Inflammatory macrophage (primary cell): ENCODE measurements at places on chromosomes 6 and 20.

DNA sequence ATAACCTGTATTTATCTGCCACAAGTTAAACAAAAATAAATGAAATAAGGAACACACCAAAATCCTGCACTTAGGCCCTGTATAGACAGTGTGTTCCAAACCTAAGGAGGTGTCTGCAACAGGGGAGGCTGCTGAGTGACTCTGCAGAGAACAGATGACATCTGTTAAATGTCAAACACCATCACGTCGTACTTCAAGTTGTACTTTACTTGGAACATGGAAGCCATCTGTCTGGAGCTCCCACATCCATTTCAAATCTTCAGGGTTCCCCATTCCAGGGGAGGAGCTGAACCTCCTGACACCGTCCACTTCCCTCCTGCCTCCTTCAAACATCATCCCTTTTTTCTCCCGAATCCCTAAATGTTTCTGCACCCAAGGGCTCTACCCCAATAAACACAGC is 1.8 kb upstream of the MAP7 start:
- DNase-seq: no peak

DNA sequence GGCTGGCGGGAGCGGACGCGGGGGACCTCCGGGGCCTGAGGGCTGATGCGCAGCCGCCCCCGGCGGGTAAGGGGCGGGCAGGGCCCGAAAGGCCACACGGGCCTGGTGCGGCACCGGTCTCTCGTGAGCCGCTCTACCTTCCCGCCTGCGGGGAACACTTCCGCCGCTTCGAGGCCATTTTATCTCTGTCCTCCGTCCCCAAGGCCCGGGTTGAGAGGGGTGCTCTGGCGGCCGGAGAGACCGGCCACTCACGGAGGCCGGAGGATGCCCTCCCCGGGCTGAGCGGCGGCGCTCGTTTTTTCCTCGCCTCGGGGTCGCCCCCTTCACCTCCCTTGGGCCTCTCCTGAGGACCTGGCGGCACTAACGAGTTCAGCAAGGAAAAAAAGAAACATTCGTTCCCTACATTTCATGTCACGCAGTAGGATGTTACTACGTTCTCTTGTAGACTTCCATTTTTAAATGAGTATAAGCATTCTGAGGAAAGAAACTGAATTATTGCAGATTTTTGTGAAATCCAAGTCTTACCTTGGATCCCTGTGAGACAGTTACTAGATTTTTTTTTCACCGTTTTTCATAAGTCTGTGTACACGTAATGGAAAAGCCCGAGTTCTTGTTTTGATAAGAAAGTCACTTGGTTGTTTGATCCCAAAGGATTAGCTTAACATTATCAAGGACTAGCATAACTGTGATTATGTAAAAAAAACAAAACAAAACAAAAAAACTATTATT is 575 bp downstream of the WTAP start:
- DNase-seq: peak; percentile 44

GRCh38 chr20:51442602-51443001 is 99.9 kb downstream of the NFATC2 start:
- DNase-seq: no peak

DNA sequence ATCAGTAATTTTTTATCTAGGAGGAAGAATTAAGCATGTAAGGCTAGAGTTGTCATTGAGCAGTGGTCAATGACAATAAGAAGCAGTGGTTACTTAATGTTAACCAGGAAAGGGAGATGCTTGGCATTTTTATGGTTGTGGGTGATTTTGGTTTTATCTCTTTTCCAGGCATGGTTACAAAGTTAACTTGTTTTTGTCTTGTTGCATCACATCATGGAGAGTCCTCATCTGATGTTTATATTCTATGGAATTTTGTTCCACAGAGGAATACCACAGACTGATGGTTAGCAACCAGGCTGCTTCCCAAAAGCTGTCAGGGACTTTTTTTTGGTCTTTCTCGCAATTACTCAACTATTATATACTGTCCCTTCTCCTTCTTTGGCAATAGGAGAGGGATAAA is 32.7 kb downstream of the OPRM1 start:
- DNase-seq: no peak

DNA sequence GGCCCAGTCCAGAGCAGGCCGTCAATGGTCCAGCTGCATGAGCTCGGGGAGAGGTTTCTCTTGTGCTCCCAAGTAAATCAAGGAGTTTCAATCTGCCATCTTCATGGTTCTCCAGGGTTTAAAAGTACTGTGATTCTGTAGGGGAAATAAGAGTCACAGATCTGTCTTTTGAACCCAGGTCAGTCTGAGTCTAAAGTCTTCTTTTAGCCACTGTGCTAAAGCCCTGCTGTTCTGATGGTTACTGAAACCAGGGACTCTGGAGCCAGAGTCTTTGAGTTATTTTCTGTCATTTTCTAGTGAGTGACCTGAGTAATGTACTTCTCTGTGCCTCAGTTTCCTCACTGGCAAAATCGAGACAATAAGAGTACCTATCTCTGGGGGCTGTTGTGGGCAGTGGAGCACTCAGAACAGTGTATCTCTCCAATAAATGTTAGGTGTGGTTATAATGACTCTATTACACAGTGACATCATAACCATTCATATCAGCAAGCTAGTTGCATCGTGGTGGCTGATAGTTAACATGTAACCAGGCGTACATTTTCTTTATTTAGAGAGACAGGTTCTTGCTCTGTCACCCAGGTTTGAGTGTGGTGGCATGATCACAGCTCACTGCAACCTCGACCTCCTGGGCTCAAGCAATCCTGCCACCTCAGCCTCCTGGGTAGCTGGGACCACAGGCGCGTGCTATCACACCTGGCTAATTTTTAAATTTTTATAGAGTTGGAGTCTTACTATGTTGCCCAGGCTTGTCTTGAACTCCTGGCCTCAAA is 74.6 kb upstream of the KCNG1 start:
- no peak for DNase-seq

- no peak for DNase-seq
Observed at GRCh38 chr20:934186-934840, 18.2 kb upstream of the ANGPT4 start.

DNA sequence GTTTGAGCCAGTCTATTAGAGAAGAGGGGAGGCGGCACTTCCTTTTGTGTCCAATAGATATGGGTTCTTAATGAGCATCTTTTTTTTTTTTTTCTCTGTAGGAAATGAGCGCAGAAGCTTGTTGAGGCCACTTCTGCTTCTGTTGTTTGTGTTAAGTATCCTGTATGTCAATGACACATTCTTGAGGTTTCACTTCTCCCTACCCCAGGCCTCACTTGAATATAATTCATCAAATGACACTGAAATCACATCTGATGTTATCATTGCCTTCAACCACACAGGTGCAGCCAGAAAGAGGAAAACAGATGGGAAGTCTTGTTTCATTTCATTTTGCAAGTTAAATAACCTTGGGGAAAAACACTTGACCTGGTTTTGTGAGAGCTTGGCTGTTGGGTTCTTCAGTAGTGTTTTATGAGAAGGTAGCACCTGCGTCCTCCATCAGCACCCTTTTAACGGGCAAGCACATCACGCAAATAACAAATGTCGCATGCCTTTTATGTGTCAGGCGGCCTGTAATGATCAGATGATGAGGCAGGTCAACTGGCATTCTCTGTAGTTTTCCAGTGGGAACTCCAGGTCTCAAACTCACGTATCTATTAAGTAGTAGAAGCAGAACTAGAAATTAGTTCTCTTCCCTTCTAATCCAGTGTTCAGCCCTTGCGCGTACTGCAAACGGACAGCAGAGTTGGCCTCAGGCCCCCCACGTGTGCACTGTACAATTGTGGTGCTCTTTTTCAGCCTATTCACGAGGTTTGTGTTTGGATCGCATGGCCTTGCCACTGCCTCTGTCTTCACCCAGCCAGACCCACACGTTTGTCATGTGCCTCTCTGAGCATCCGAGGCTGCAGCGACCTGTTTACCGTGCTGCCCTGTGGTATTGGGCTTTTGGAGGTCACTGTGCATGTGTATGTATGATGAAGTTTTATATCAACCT is 23.5 kb downstream of the PLEKHG1 start:
- DNase-seq: peak; percentile 67

DNA sequence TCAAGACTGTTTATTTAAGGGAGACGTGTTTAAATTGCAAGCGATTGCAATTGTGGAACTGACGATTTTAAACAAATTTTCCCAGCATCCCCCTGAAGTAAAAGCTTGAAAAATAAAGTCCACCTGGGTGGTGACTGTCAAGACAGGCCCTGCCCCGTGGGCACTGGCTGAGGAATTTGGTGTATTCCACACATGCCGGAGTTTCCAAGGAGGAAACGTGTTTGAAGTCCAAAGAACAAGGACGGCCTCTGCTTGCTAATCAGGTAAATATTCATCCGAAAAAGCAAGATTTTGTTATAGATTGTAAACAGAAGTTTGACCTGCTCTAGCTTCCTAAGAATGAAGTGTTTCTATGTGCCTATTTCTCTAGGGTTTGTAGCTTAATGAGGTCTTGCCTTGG is 505.1 kb downstream of the QKI start:
- no peak for DNase-seq

- DNase-seq: no peak
Observed at GRCh38 chr6:169803271-169803811, 51.9 kb downstream of the ERMARD start.

- DNase-seq: no peak
Observed at GRCh38 chr20:34581341-34582184, 23.0 kb downstream of the MAP1LC3A start.

GRCh38 chr6:136148051-136148450 is 102.1 kb downstream of the MTFR2 start:
- DNase-seq: no peak

DNA sequence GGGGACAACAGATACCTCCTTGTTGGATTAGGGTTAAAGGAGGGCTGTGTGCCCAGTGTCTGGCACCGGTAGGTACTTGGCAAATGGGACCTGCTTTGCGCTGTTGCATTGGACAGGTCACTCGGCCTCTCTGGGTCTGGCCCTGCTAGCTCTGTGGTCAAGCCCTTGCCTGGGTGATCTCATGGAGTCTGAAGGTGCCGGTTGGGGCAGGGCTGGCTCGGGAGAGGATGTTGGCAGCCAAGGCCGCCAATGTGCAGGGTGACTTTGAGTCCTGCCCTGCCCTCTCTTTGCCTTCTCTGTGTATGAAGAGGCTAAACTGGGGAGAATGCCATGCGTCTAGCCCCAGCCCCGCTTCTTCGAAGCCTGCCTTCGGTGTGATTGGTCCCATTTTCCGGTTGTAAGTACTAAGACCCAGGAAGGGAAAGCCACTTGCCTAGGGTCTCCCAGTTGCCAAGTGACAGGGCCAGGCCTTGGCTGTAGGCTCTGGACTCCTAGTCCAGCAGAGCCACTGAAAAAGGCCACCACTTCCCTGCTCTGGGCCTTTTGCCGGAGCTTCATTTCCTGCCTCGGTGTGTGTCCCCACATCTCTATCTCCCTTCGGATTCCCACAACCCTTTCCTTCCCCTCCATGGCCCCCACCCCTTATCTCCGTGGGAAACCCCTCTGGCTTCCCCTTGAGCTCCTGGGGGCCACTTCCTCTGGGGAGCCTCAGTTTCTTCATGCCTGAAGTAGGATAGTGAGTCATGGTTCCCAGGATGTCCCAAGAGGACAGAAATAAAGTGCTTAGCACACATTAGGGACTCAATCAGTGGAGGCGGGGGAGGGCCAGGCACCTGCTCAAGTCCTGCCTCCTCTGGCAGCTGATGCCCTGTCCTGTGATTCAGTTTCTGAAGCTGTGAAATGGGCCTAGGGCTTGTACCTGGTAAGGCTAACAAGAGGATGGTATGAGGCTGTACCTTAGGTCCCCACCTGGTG is 3.9 kb downstream of the SRC start:
- peak; percentile 82 for DNase-seq

GRCh38 chr20:22515264-22515663 is 69.1 kb downstream of the FOXA2 start:
- DNase-seq: no peak

DNA sequence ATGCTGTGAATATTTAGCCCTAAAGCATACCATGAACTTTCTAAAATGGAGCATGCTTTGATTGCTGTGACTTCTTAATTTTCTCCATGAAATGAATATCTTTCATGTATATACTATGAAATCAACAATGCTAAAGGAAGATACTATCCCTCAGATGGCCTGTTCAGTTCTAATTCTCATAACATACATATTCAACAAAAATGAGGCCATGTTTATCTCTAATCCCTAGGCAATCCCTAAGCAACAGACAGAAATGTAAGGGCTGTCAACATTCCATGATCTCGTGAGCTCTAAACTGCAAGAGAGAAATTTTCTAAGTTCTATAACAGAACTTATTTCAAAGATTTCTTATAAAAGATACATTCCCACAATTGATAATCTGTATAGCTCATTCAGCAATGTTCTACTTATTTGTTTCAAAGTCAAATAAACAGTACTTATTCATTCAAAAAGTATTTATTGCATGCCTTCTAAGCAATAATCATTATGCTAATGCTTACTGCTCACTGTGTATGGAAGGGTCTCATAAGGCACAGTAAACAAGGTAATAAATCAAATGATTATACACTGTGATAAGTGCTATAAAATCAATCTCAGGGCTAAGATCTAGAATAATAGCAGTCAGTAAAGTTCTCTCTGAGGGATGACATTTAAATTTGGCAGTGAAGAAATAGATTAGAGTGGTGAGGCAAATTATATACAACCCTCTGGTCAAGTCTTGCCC is 492.9 kb downstream of the PHF3 start:
- no peak for DNase-seq

- no peak for DNase-seq
Observed at GRCh38 chr6:11493974-11494373, 43.6 kb upstream of the TMEM170B start.

- no peak for DNase-seq
Observed at GRCh38 chr20:33669224-33669623, 2.5 kb downstream of the ACTL10 start.

DNA sequence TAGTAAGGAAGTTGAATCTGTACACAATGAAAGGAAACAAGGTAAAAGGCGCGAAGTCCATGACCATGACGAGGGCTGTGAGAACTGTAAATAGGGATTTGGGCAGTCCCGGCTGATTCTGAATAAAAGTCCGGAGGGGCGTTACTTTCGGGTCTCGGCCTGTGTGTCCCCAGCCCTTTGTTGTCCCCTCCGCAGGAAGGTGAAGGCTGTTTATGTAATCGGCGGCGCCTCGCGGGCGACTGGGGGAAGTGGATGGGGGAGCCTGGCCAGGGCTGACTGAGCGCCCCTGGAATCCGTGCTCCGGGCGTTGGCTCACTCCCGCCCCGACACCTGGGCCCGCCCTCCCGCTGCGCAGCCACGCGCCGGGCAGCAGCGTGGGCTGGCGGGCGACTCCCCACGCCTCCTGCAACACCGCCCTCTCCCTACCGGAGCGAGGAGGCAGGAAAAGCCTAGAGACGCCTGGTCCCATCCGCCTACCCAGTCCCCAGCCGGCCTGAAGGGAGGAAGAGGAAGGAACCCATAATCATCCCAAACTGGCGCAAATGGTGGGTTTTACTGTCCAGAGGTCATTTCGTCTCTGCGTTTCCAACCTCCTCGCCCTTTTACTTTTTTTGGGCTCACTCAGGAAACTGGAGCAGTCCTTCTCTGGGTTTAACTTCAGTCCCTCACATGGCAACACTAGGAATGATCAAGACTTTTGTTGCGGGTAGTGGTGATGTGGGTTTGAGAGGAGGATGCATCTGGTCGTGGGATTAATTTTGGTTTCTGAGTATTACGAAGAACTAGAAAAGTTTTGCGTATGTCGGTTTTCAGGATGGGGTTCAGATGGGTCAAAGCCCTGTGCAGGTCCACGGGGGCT is 12.1 kb downstream of the TRIM31 start:
- peak; percentile 34 for DNase-seq
